ENCODE measurements at places on chromosomes 7 and 10. TPM values are rescaled to one million over a fixed set of nuclear protein-coding genes. Genes with fewer than 3 reads are reported as not detected.

DNA sequence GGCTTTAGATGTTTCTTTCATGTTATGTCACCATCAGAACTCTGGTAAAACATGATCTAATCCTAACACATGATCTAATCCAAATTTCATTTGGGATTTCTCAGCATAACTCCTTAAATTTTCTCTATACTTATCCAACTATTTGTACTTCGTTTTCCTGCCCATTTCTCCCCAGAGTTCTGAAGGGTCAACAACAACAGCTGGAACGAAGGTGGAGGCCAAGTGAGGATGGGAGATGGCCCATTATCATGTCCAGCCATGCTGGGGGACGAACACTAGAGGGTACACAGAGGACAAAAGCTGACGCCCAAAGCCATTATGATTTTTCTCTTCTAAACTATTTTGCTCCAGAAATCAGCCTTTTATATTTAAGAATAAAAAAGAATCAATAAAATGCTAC lies 185.4 kb downstream of the DOCK4 start:
- DNase-seq: peak; percentile 34

Gene HOXA7
- total RNA-seq: not detected

DNA sequence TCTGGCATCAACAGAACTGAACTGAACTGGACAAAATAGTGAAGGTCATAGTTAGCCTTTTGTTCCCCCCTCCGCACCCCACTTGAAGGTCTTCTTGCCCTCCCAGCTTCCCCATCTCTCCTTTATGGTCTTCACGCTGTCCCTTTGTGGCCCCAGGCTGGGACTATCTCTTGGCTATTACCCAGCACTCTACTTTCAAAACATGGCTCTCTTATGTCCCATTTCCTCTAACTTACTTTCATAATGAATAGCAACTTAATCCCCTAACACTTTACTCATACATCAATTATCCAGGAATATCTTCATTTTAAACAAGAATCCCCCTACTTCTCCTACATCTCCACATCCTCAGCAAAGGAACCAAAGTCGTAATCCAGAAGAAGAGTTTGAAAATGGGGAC lies 135.3 kb upstream of the ITGB1 start:
- no peak for DNase-seq

GRCh38 chr10:124436191-124436638 lies 13.6 kb downstream of the NKX1-2 start:
- DNase-seq: no peak

Gene XRCC2
- 0.67 TPM for total RNA-seq

DNA sequence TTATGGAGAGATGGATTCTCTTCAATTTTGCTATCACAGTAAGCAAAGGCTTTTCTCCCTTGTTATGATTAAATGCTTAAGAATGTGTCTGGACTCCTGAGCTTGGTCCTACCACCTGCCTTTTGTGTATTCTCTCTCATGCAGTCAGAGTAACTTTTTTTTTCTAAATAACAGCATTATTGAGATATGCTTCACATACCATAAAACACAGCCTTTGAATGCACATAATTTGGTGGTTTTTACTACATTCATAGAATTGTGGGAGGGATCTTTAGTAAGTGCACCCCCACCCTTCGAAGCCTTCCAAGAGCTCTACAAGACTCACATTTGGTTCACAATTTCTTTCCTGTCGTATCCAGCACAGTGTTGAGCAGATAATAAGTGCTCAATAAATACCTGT lies 175.5 kb downstream of the ADAM12 start:
- no peak for DNase-seq

DNA sequence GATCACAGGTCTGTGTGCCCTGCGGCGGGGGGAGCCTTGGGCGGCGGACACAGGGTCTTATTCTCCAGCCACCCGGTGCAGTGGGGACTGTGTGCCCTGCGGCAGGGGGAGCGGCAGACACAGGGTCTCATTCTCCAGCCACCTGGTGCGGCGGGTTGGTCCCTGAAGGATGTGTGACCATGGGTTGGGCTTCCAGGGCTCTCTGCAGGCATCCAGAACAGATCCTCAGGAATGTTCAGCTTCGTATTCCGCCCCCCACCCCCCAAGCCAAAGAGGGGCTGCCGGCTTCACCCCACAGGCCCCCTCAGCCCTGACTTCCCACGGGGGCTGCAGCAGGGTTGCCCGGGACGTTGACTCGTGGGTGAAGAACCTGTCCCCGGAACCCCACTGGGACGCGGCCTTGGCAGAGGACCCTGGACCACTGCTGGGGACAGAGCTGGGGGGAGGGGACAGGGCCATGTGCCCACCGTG lies 154.5 kb upstream of the PPP2R2D start:
- DNase-seq: no peak

DNA sequence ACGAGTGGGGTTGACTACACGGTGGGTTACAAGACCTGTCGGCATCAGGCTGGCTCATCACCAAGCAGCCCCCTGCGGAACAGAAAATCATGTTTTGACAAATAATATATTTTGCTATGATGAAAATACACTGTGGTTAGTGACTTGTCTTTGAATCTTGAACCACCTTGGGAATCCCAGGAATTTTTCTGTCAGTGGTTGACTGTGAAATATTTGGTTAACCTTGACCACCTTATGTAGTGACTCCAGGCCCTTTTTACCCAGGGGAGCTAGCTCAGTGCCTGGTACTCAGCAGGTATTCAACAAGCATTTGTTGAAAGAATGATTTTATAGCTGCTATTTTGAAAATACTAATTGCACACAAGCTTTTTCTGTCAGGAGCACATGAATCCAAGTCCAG lies 406.0 kb downstream of the PHF14 start:
- no peak for DNase-seq

Gene MACC1
- total RNA-seq: 0.05 TPM

GRCh38 chr10:106795619-106796018 lies 368.9 kb downstream of the SORCS1 start:
- DNase-seq: peak; percentile 39

- DNase-seq: no peak
Measured at GRCh38 chr7:99729486-99730237, 5.3 kb downstream of the CYP3A7 start.
